Ovary (tissue), 10 donors: ENCODE measurements at places on chromosomes 2 and 18. TPM values are rescaled to one million over a fixed set of nuclear protein-coding genes. Genes with fewer than 3 reads are reported as not detected.
A peak's percentile ranks its signal among the peaks of the same experiment; 100 is the strongest.

Gene DES
- total RNA-seq, result 211 TPM

Gene ANKRD39
- total RNA-seq, result 12.2 TPM

GRCh38 chr2:200039724-200040650, 84.6 kb downstream of the MAIP1 start:
- H3K36me3 ChIP-seq, result no peaks in the 10 kb centered on the region
- no peak overlapping the region for H3K4me3 ChIP-seq
- no peaks in the 10 kb centered on the region for H3K27me3 ChIP-seq
- no peak overlapping the region for H3K27ac ChIP-seq
- no peak for DNase-seq
- peaks cover 7% of the 10 kb centered on the region for H3K4me1 ChIP-seq

DNA sequence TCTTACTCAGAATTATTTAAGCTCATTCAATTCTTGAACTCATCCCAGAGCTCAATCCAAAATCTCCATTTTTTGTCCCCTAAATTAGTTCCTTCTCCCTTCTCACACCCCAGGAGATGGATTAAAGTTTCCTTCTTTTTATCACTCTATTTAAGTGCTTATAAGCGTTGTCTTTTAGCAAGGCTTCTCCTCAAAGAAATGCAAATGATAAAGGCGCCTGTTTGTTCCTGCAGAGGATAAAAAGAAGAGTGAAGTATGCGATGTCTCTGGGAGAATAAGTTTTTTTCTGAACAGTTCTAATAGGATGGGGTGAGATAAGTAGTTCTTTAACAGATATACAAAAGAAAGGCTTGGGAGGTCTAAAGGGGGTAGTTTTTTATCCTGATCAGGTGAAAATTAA, 303.3 kb downstream of the CNTNAP5 start:
- no peak for DNase-seq
- H3K27me3 ChIP-seq, result no peaks in the 10 kb centered on the region
- no peak overlapping the region for H3K4me3 ChIP-seq

DNA sequence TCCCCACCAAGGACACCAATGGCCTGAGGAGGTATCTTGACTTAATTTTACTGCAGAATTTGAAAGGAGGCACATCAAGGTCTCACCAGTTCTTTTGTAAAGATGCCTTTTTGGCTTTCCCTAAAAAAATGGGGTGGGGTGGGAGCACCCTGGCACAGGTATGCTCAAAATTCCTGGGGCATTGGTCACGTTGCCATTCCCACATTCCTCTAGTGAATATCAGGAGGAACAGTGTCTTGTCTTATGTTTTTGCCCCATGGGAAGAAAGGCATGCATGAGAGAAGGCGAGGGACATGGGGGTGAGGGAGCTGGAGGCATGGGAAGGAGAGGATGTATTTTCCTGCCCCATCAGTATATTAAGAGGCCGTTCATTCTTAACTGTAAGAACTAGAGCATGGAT, 275.3 kb downstream of the CMPK2 start:
- no peak overlapping the region for H3K4me3 ChIP-seq
- H3K27ac ChIP-seq, result no peak overlapping the region
- H3K27me3 ChIP-seq, result no peaks in the 10 kb centered on the region
- DNase-seq, result no peak

- H3K36me3 ChIP-seq, result no peaks in the 10 kb centered on the region
- H3K27me3 ChIP-seq, result no peaks in the 10 kb centered on the region
- H3K4me1 ChIP-seq, result no peaks in the 10 kb centered on the region
- no peak overlapping the region for H3K4me3 ChIP-seq
Observed at GRCh38 chr18:63099091-63099840, 220.3 kb downstream of the BCL2 start.

- no peak for DNase-seq
- H3K4me3 ChIP-seq, result no peak overlapping the region
- no peaks in the 10 kb centered on the region for H3K4me1 ChIP-seq
- no peak overlapping the region for H3K27ac ChIP-seq
Observed at GRCh38 chr18:41113885-41114482, 841.0 kb upstream of the PIK3C3 start.

- no peaks in the 10 kb centered on the region for H3K4me1 ChIP-seq
- H3K27me3 ChIP-seq, result no peaks in the 10 kb centered on the region
- no peak overlapping the region for H3K4me3 ChIP-seq
- no peak overlapping the region for H3K27ac ChIP-seq
Observed at GRCh38 chr2:161981679-161982250, 92.2 kb downstream of the DPP4 start.

- no peaks in the 10 kb centered on the region for H3K36me3 ChIP-seq
- H3K4me3 ChIP-seq, result no peak overlapping the region
- peaks cover 13% of the 10 kb centered on the region for H3K4me1 ChIP-seq
Observed at GRCh38 chr2:27720004-27720551, 51.4 kb upstream of the MRPL33 start.

DNA sequence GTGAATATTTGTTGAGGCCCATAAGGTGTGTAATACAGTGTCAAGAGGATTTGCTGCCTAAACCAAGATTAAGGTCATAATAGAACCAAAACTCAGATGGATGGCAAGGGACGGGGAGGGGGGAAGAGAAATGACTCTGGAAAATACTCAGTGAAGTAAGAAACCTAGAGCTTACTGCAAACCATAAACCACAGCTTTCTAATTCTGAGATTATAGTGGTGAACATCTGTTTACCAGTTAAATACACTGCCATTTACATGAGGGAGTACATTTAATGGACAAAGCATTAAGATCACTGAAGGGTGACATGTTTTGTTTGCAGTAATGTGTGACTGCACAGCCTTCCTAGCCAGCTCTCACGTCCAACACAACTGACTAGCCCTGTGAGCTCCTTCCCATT, 19.8 kb downstream of the EVX2 start:
- peaks cover 3% of the 10 kb centered on the region for H3K4me1 ChIP-seq
- H3K4me3 ChIP-seq, result no peak overlapping the region
- H3K27ac ChIP-seq, result no peak overlapping the region
- no peak for DNase-seq

GRCh38 chr2:181106229-181106628, 125.8 kb downstream of the UBE2E3 start:
- no peaks in the 10 kb centered on the region for H3K27me3 ChIP-seq
- no peaks in the 10 kb centered on the region for H3K36me3 ChIP-seq
- no peak overlapping the region for H3K27ac ChIP-seq

Gene SERPINB11
- not detected for total RNA-seq

DNA sequence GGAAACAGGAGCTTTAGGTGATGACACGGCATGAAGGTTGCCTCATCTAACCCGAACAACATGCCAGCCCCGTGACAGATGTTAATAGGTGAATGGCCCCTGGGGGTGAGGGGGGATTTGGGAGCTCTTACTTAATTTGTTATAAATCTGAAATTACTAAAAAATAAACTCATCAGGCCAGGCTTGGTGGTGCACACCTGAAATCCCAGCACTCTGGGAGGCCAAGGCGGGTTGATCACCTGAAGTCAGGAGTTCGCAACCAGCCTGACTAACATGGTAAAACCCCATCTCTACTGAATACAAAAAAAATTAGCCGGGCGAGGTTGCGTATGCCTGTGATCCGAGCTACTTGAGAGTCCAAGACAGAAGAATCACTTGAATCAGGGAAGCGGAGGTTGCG, 6.1 kb downstream of the STK25 start:
- no peak overlapping the region for H3K27ac ChIP-seq
- no peak for DNase-seq
- no peaks in the 10 kb centered on the region for H3K27me3 ChIP-seq
- H3K4me3 ChIP-seq, result no peak overlapping the region
- peaks cover 2% of the 10 kb centered on the region for H3K4me1 ChIP-seq
- no peaks in the 10 kb centered on the region for H3K36me3 ChIP-seq

DNA sequence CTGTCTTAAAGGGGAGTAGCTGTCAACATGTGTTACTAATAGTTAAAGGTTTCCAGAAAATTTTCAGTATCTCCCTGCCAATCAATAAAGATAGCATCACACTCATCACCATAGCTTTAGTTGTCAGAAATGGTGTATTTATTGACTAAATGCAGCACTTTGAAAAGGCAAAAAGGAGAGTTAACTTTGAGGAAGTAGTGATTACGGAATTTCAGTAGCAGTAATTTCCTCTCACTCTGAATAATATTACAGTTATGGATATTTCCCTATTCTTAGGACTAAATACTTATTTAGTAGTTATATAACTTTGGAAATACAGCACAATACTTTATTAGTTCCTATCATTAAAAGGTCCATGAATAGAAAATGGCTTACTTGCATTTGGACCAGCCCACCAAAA, 250.5 kb downstream of the CAMKMT start:
- no peaks in the 10 kb centered on the region for H3K4me1 ChIP-seq
- no peaks in the 10 kb centered on the region for H3K27me3 ChIP-seq
- DNase-seq, result no peak
- H3K27ac ChIP-seq, result no peak overlapping the region

Gene PROC
- not detected for total RNA-seq

Gene TUBA3E
- 0.83 TPM for total RNA-seq

Gene CFAP53
- 9.9 TPM for total RNA-seq

GRCh38 chr2:172978063-172978383, 97.6 kb upstream of the MAP3K20 start:
- no peaks in the 10 kb centered on the region for H3K4me1 ChIP-seq
- no peak overlapping the region for H3K4me3 ChIP-seq
- no peaks in the 10 kb centered on the region for H3K27me3 ChIP-seq
- no peaks in the 10 kb centered on the region for H3K36me3 ChIP-seq
- H3K27ac ChIP-seq, result no peak overlapping the region

- H3K36me3 ChIP-seq, result no peaks in the 10 kb centered on the region
- H3K27ac ChIP-seq, result no peak overlapping the region
- no peaks in the 10 kb centered on the region for H3K27me3 ChIP-seq
- DNase-seq, result no peak
- no peaks in the 10 kb centered on the region for H3K4me1 ChIP-seq
- H3K4me3 ChIP-seq, result no peak overlapping the region
Observed at GRCh38 chr18:40431071-40431985, 1523.7 kb upstream of the PIK3C3 start.

Gene CCNT2
- total RNA-seq, result 31.5 TPM

- no peaks in the 10 kb centered on the region for H3K36me3 ChIP-seq
- no peak for DNase-seq
- H3K4me1 ChIP-seq, result no peaks in the 10 kb centered on the region
- no peak overlapping the region for H3K4me3 ChIP-seq
- no peak overlapping the region for H3K27ac ChIP-seq
Observed at GRCh38 chr2:158624961-158625360, 168.2 kb downstream of the PKP4 start.

Gene RNF152
- total RNA-seq, result 7.0 TPM

Gene AMER3
- not detected for total RNA-seq

DNA sequence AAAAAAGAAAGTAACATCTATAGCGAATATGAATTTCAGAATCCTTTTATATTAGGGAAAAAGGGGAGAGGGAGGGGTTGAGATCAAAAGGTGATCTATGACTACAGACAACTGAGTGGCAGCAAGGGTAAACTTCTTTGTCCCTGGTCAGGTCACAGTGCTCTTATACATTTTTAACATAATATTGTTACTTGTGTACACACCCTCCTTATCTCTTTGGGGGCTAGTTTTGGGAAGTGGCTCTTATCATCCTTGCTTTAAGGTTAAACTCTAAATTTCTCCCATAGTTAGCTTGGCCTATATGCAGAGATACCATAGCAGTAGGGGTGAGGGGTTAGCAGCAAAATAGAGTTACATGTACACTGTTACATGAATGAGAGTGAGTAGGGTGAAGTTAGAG, 31.6 kb upstream of the ATG16L1 start:
- no peaks in the 10 kb centered on the region for H3K36me3 ChIP-seq
- H3K4me1 ChIP-seq, result no peaks in the 10 kb centered on the region
- no peak overlapping the region for H3K27ac ChIP-seq
- H3K4me3 ChIP-seq, result no peak overlapping the region
- no peak for DNase-seq

Gene CYTIP
- 6.0 TPM for total RNA-seq

Gene CLEC4F
- 1.4 TPM for total RNA-seq

Gene TRIM43B
- not detected for total RNA-seq

Gene POTEC
- total RNA-seq, result not detected

- no peak overlapping the region for H3K4me3 ChIP-seq
- no peaks in the 10 kb centered on the region for H3K4me1 ChIP-seq
- DNase-seq, result no peak
- H3K27me3 ChIP-seq, result no peaks in the 10 kb centered on the region
- H3K36me3 ChIP-seq, result no peaks in the 10 kb centered on the region
Observed at GRCh38 chr2:224816816-224817215, 100.7 kb upstream of the CCDC195 start.

Gene BZW1
- 134 TPM for total RNA-seq

Gene NXPH2
- total RNA-seq, result 7.1 TPM

GRCh38 chr2:118498943-118499342, 348.5 kb downstream of the EN1 start:
- H3K27ac ChIP-seq, result no peak overlapping the region
- H3K4me3 ChIP-seq, result no peak overlapping the region
- H3K27me3 ChIP-seq, result no peaks in the 10 kb centered on the region
- no peaks in the 10 kb centered on the region for H3K4me1 ChIP-seq
- no peaks in the 10 kb centered on the region for H3K36me3 ChIP-seq

- DNase-seq, result no peak
- H3K4me1 ChIP-seq, result no peaks in the 10 kb centered on the region
- no peak overlapping the region for H3K4me3 ChIP-seq
- H3K27me3 ChIP-seq, result no peaks in the 10 kb centered on the region
Observed at GRCh38 chr2:240500561-240501423, 57.0 kb downstream of the ANKMY1 start.

Gene RESP18
- total RNA-seq, result not detected

DNA sequence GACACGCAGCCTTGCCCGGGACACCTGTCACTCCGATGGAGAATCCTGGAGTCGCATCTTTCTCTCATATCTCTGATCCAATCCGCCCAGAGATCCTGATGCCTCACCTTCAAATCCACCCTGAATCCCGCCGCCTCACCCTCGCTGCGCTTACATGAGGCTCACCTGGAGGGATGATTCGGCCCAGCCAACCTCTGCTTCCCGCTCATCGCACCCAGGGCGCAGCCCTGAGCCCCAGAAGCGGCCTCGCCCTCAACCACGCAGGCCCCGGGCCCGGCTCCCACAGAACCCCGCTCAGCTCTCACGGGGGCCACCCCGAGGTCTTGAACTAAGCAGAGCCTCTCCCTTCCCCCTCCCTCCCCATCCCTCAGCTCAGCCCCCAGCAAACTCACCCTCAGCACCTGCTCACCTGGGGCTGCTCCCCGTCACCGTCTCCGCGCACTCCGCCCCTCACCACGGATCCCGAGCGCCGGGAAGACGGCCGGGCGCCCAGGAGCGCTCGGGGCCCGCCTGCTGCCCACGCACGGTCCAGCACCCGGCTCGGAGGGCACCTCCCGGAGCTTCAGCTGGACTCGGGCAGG, 160.0 kb downstream of the NDUFA10 start:
- no peaks in the 10 kb centered on the region for H3K4me1 ChIP-seq
- no peak overlapping the region for H3K4me3 ChIP-seq
- no peak for DNase-seq
- H3K27me3 ChIP-seq, result no peaks in the 10 kb centered on the region
- no peak overlapping the region for H3K27ac ChIP-seq

GRCh38 chr2:148812306-148812705, 62.7 kb upstream of the KIF5C start:
- no peak overlapping the region for H3K27ac ChIP-seq
- DNase-seq, result peak; percentile 89
- no peaks in the 10 kb centered on the region for H3K27me3 ChIP-seq

Gene CPO
- total RNA-seq, result 1.1 TPM
